ENCODE measurements at places on chromosomes 1 and 21. TPM values are rescaled to one million over a fixed set of nuclear protein-coding genes. Genes with fewer than 3 reads are reported as not detected.

The DEPDC1 gene
- total RNA-seq = 6.8 TPM

DNA sequence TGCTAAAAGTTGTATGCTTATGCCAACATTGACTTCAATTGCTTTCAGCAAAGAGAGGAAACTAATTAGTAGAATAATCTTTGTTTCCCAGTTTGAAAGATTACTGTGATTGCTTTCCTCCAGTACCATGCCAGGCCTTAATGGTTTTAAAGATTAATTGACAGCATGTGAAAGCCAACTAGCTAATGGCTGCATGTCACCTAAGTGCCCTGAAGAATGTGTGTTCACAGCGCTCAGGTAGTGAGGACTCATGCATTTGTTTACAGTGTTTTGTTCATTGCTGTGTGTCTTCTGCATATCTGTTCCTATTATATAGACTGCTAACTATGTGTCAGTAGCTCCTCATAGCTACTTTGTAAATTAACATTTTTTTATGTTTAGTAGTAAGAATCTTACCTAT is 335.6 kb downstream of the LRRIQ3 start:
- no peak for DNase-seq

DNA sequence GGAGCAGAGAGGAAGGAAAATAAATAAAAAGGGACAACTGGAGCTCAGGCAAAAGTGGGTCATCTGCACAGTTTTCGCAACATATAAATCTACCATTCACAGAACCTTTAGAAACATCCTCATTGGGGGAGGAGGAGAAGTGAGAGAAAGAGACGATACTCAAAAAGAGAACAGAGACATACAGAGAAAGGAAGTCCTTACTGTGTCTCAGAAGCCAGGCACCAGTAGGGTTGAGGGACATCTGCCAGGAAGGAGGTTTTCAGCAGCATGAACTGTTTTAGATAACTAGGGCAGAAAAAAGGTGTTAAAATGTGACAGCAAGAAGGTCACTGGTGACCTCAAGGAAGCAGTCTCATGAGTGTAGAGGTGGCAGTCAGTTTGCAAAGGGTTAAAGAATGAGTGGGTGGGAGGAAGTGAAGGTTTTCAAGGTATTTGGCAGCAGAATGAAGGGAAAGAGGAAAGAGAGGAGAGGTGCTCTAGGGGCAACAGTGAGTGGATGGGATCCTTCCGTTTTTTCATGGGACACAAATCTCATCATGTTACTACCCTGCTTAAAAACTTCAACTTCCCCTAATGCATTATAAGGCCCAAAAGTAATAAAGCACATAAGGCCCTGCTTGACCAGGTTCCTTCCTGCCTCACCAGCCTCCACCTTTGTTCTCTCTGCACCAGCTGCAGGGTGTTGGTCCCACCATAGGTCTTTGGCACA is 9.5 kb downstream of the JAK1 start:
- peak; percentile 38 for DNase-seq

- DNase-seq = no peak
Measured at GRCh38 chr1:172680733-172681275, 21.9 kb downstream of the FASLG start.

GRCh38 chr1:118958140-118958539 is 30.0 kb downstream of the TBX15 start:
- no peak for DNase-seq

DNA sequence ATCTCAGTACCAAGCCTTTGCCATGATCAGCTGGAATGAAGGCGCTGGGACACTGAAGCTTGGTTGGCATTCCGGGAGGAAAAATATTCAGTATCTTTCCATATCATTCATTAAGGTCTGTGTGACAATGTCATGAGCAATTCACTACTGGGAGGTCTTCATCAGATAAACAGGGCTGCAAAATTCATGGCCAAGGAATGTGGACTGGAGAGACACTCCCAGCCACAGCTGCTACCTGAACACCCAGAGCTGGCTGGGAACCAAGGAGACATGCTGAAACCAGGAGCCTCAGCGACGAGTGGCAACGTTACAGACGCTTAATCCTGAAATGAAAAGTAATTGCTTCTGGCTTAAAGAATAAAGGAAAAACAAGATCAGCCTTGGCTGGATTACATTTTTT is 30.6 kb upstream of the DDAH1 start:
- DNase-seq = peak; percentile 62

The C8B gene
- total RNA-seq = not detected

The SLC2A5 gene
- total RNA-seq = 4.5 TPM

The COL9A2 gene
- 2.6 TPM for total RNA-seq

GRCh38 chr1:203662360-203662759 is 35.7 kb downstream of the ATP2B4 start:
- no peak for DNase-seq

DNA sequence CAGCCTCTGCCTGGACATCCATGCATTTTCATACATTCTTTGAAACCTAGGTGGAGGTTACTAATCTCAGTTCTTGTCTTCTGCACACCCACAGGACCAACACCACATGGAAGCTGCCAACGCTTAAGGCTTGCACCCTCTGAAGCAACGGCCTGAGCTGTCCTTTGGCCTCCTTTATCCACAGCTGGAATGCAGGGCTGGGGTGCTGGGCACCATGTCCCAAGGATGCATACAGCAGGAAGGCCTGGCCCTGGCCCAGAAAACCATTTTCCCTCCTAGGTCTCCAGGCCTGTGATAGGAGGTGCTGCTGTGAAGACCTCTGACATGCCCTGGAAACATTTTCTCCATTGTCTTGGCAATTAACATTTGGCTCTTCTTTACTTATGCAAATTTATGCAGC is 1168.6 kb downstream of the KCNT2 start:
- no peak for DNase-seq

- no peak for DNase-seq
Measured at GRCh38 chr1:198423673-198424072, 116.8 kb downstream of the ATP6V1G3 start.

DNA sequence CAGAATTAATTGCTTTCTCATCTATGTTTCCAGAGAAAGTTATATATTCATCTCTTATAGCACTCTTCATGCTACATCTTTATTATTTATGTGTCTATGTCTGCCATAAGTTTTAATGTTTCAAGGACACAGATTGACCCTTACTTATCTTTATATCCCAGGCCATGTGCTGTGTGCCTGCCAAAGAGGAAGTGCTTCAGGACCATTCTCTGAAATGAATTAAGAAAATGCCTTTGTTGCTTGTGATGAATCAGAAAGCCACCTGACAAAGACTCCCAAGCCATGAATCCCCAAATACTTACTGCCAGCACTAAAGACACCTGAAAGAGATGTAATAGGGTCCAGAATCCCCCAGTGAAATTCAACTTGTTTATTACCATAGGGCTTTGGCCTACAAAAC is 342.1 kb upstream of the C1orf87 start:
- DNase-seq = no peak

GRCh38 chr1:65765631-65766030 is 27.1 kb upstream of the PDE4B start:
- no peak for DNase-seq
